Ovary (tissue), 10 donors: ENCODE measurements at places on chromosomes 5 and 9. TPM values are rescaled to one million over a fixed set of nuclear protein-coding genes. Genes with fewer than 3 reads are reported as not detected.

DNA sequence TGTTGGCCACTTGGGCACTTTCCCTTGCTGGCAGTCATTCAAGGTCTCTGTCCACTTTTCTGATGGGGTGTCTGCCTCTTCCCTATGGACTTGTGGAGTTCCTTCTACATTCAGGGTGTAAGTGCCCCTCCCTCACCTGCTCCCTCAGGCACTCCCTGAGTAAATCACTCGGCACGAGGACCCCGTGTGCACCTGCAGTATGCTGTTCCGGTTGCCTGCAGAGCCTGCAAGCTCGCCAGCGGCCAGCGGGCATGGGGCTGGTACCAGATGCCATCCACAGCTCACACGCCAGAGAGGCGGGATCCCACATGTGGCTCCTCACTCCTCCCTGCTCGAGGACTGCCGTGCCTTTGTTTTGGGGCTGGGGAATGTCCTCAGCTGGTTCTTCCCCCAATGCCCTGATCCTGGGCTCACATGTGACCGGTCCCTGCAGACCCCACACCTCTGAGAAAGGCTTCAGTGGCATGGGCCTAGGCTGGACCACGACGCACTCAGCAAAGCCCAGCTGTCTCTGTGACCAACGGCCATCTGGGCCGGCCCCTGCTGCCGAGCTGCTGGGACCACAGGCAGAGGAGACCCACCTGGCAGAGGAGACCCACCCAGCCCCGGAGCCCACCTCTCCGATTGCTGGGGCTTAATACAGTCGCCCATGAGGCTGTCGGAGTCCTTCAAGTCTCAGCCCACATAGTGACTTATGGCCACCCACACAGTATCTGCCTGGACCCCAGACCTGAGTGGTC, 46.1 kb upstream of the CLPTM1L start:
- no peak for DNase-seq

GRCh38 chr9:21616082-21616778, 134.1 kb upstream of the IFNE start:
- DNase-seq, result no peak

GRCh38 chr5:98750693-98751092, 22.8 kb upstream of the RGMB start:
- no peak for DNase-seq

- no peak for DNase-seq
Measured at GRCh38 chr9:114690308-114690707, 8.3 kb upstream of the TEX48 start.

The REEP5 gene
- 67.6 TPM for total RNA-seq

The TMEM215 gene
- not detected for total RNA-seq
